ENCODE measurements at places on chromosomes 16 and 17.

- no peak for DNase-seq
Measured at GRCh38 chr17:81025065-81025740, 9.7 kb upstream of the BAIAP2 start.

DNA sequence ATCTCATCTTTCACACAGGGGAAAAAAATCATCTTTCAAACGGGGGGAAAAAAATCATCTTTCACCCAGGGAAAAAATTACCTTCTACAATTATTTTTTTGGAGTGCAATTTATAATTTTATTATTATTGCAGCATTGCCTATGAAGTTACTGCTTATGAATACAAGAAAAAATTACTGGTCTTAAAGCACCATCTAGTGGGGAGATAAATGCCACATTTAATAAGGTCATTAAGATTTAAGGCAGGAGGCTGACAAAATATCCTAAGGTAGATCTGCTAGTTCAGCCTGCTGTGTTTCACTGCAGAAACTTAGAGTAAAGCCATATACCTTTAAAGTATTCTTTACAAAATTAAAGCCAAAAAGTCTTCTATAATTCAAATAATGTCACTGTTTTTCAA, 13.7 kb downstream of the SHCBP1 start:
- DNase-seq: no peak

- DNase-seq: no peak
Measured at GRCh38 chr17:1160591-1161390, 19.0 kb downstream of the ABR start.

DNA sequence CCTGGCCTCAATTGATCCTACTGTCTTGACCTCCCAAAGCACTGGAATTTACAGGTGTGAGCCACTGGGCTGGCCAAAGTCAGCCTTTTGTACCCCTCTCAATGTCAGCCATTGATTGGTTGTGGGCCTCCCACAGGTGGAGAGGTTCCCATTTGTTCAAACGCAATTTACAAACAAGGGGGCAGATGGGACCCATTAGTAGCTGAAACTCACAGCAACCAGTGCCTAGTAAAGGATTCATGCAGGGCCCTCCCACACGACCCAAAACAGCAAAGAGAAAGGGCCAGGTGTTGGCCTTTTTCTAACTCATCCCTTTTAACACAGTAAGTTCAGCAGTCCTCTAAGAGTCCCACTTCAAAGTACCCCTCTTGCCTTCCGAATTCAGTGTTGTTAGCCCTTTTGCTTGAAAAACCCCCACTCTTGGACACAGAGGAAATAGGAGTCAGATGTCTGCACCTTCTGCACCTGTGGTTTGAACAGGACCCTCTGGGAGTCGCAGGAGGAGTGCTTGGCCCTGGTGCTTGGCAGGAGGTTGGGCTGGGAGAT, 89.2 kb downstream of the PITPNC1 start:
- no peak for DNase-seq

GRCh38 chr17:51687887-51688286, 427.5 kb downstream of the UTP18 start:
- no peak for DNase-seq

- no peak for DNase-seq
Measured at GRCh38 chr17:68595496-68595895, 5.7 kb downstream of the FAM20A start.

- peak; percentile 55 for DNase-seq
Measured at GRCh38 chr16:29745121-29745852, 503 bp downstream of the C16orf54 start.

DNA sequence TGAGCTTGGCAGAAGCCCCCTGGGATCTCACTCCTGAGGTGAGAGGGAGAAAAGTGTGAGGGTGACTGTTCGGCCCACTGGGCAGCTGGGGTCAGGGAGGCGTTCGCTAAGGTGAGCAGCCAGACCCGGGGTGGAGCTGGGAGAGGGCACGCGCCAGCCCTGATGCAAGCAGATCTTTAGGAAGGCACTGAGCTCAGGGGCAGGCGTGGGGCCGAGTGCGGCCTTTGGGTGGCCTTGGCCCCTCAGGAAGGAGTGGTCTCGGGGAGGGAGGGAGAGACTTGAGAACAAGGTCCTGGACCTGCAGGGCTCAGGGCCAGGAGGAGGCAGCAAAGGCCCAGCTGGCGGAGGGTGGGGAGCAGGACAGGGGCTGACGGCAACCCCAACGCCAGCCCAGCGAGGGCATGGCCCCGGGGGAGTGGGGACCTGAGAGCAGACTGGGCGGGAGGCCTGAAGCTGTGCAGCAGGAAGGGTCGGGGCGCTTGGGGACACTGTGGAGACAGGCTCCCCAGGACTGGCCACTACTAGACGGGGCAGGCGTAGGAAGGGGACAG, 14.5 kb upstream of the WDR45B start:
- no peak for DNase-seq

- DNase-seq: no peak
Measured at GRCh38 chr16:3957344-3957980, 76.9 kb upstream of the CREBBP start.

DNA sequence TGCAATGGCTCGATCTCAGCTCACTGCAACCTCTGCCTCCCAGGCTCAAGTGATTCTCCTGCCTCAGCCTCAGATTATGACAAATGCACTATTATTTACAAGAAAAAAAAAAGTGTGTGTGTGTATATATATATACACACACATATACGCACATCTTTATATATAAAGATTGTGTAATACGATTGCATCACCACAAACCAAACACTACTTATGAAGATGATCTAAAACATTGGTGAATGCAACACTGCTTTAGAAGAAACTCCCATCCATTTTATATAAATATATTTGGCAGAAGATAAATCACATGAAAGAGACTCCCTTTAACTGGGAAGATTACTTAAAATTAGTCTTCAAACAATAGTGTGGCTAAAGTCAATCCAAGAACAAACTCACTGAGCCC, 96.7 kb downstream of the SYCE1L start:
- DNase-seq: no peak

GRCh38 chr16:35208001-35208935, 1748.9 kb downstream of the TP53TG3F start:
- no peak for DNase-seq

- no peak for DNase-seq
Measured at GRCh38 chr16:79607587-79607986, 7.0 kb upstream of the MAF start.

DNA sequence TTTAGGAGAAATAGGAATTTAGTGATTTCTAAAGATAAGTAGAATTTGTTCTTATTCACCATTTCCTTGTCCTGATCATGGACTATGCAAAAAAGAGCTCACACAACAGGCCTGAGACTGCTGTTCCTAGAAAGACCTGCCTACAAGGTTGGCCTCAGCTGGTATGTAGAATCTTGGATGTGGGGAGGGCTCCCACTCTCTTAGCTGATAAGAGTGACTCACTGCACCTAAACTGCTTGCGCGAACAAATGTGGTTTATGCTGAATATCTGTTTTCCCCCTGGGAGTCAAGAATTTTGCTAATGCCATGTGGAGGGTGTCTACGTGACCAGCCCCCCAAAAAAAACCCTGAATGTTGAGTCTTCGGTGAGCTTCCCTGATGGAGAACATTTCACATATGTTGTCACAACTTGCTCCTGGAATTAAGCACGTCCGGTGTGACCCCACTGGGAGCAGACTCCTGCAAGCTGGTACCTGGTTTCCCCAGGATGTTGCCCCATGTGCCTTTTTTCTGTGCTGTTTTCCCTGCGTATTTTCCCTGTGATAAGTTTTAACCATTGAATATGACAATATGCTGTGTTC, 68.8 kb upstream of the HSBP1 start:
- no peak for DNase-seq

DNA sequence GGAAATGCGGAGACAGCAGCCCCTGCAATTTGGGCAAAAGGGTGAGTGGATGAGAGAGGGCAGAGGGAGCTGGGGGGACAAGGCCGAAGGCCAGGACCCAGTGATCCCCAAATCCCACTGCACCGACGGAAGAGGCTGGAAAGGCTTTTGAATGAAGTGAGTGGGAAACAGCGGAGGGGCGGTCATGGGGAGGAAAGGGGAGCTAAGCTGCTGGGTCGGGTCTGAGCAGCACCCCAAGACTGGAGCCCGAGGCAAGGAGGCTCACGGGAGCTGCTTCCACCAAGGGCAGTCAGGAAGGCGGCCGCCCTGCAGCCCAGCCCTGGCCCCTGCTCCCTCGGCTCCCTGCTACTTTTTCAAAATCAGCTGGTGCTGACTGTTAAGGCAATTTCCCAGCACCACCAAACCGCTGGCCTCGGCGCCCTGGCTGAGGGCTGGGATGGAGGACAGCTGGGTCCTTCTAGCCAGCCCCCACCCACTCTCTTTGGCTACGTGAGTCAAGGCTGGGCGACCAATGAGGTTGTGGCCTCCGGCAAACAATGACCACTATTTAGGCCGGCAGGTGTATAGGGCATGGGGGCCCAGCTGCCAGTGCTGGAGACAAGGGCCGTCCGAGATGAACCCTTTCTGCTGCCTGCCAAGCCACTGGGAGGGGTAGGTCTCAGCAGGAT, 507 bp downstream of the SERPINF1 start:
- DNase-seq: no peak

- DNase-seq: no peak
Measured at GRCh38 chr16:79064256-79064972, 536.1 kb downstream of the MAF start.

- peak; percentile 72 for DNase-seq
Measured at GRCh38 chr16:81006211-81006812, 373 bp downstream of the CMC2 start.

DNA sequence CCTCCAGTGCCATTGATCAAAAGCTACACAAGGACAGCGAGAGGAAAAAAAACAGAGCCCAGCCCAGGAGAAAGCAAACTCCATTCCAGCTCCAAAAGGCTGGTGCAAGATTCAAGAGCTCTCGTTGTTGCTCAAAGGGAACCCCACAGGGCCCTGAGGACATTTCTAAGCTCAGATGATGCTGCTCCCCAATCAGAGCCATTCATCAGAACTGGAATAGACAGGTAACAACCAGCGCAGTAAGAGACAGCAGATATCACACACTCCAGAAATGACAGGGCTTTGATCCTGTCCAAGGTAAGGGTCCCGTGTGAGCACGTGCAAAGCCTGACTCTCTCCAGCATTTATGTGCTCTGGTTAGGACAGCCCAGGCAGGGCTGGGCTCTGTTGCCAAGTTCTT, 20.1 kb downstream of the PMP22 start:
- no peak for DNase-seq

DNA sequence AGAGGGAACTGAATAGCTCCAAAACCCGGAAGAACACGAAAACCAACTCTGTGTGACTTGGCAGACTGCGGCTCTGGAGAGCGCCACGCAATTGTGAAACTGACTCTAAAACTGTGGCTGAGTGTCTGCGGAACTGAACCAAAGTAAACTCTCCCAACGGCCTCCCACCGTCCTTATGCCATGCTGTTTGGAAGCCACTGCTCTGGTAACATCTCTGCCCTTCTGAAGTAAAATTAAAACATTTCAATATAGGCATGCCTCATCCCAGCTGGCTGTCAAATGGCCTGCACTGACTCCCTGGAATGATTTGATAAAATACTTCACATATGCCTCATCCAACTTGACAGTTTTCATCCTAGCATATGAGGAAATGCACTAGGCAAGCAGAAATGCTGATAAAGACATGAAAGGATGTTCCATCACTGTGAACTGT, 70.2 kb downstream of the PARN start:
- no peak for DNase-seq

GRCh38 chr17:45298546-45299285, 18.1 kb downstream of the MAP3K14 start:
- DNase-seq: no peak

DNA sequence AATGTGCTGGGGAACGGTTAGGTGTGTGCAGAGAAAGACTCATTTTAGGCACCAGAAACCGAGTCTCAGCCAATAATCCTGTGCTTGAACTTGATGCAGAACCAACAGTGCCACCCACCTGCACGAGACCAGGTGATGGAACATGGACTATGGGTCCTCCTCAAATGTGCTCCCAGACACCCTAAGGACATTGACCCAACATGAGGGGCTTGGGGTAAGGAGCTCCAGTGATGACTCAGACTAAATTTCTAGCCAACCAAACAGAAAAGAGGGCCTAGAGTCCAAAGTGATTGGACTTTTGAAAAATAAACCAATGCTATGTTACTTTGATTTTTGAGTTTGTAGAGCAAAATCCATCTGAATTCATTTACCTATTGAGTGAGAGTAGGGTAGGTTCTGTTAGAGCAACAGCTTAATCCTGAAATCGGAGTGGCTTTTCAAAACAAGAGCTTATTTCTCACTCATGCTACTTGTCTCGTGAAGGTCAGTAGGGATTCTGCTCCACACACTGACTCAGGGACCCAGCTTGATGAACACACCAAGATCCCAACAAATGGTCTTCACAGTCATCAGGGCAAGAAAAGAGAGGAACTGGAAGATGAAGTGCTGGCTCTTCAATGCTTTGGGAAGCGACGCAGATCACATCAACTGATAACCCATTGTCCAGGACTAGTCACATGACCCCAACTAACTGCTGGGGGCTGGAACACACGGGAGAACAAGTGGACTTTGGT, 21.8 kb downstream of the FAM20A start:
- no peak for DNase-seq

DNA sequence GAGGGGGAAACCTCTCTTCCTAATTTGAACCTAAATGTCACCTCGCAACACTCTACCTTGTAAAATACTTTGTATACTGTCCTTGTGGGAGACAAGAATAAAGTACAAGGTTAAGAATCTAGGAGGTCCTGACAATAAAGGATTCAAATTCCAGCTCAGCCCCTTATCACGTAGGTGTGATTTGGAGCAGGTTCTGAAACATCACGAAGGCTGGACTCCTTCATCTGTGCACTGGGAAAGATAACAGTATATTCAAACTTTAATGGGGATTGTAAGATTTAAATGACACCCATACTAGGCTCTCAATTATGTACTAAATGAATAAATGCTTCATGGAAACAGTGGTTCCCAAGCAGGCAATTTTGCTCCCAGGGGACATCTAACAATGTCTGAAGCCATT, 2.1 kb downstream of the TXNDC11 start:
- DNase-seq: no peak

- no peak for DNase-seq
Measured at GRCh38 chr16:26983426-26983825, 83.3 kb upstream of the C16orf82 start.

GRCh38 chr17:74214484-74215341, 1.3 kb downstream of the TTYH2 start:
- DNase-seq: no peak

- DNase-seq: no peak
Measured at GRCh38 chr17:58365980-58366595, 14.1 kb upstream of the SUPT4H1 start.

DNA sequence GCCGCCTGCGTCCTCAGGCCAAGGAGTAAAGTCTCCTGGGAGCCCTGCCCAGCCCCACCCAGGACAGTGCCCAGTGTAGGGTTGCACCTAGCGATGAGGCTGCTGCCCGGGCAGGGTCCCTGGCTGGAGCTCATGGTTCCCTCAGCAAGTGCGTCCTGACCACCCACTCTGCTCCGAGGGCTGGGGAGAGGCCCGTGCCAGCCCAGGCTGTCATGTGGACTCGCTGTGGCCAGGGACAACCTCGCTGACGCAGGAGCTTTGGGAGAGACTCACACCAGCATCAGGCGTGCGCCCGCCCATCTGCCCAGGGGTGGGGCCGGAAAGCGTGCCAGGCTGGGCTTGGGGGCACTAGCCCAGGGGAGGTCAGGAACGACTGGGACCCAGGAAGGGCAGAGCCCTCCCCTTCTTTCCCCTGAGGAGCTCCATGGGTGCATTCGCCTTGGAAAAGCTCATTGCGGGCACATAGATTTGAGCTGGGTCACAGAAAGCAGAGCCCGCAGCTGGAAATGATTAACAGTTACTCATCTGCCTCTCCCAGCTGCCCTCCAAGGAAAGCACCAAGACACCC, 19.7 kb downstream of the DPEP1 start:
- DNase-seq: no peak

GRCh38 chr17:10053782-10054540, 144.4 kb downstream of the GAS7 start:
- DNase-seq: no peak

GRCh38 chr17:45573924-45574770, 83.6 kb upstream of the PLEKHM1 start:
- DNase-seq: no peak

Data from activated naive CD4-positive, alpha-beta T cell treated with anti-CD3 and anti-CD28 coated beads, Interleukin-2, amount 50 U/mL, for 16 hours (primary cell).